ENCODE measurements at places on chromosomes 2 and 18. TPM values are rescaled to one million over a fixed set of nuclear protein-coding genes. Genes with fewer than 3 reads are reported as not detected.

DNA sequence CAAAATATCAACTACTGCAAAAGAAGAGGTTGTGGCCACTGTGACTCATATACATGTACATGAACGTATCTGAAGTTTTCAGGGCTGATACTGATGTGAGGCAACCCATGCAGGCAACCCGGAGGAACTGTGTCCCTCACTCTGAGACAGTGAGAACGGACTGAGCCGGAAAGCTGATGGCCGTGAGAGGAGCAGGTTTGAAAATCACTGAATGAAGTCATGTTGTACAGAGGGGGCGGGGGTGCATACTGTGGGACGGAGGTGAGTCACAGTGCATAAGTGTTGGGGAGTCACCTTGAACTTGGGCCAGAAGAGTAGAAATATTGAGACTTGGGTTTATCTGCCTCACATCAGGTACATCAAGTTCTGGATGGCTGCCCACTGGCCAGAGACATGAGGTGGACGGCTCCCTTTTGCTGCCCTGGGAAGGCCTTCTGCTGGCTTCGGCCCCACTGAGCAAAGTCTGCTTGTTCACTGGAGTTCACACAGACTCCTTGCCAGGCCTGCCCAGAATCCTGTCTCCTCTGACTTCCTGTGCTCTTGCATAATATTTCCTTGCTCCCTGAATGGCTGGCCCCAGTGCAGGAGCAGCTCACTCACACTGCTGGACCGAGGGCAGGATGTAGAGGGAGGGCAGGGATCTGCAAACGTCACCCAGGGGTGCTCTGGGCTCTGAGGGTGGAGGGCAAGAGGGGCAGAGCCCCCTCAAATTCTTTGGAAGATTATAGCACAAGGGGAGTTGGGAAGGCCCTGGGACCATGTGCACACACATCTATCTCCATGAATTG, 18.1 kb downstream of the EPAS1 start:
- peak; percentile 92 for DNase-seq

GRCh38 chr2:83115155-83115554, 1343.9 kb downstream of the SUCLG1 start:
- no peak for DNase-seq

DNA sequence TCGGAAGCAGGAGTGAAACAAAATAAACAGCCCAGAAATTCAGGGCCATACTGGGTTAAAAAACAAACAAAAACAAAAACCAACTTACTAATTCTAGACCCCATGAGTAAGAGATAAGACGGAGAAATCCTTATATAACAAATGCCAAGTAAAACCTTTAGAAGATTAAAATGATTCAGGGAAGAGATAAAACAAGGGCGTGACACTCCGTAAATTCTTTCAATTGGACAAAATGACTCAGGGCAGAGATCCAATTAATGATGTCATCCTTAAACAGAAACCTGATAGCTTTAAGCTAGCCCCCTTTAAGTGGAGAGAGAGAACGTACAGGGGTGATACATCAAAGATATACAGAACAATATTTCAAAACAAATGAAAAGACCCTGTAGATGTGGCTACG, 317.4 kb downstream of the NBAS start:
- no peak for DNase-seq

GRCh38 chr2:210662560-210662959, 106.2 kb downstream of the CPS1 start:
- DNase-seq: no peak

- DNase-seq: no peak
These were observed 320.0 kb downstream of the LRATD1 start for GRCh38 chr2:14952400-14952963.

Gene WIPF1
- 84.0 TPM for total RNA-seq

Gene PIEZO2
- total RNA-seq: 3.1 TPM

Gene CWC22
- total RNA-seq: 16.6 TPM

Gene C1GALT1C1L
- 2.5 TPM for total RNA-seq

Gene LYG2
- not detected for total RNA-seq

Gene QPCT
- total RNA-seq: 5.6 TPM

All from mesenteric fat pad (tissue), 1 donor.